CD4-positive, alpha-beta T cell (primary cell): ENCODE measurements at places on chromosomes 1 and 21.

GRCh38 chr1:177256153-177257075 lies 85.7 kb downstream of the BRINP2 start:
- no peak for DNase-seq

DNA sequence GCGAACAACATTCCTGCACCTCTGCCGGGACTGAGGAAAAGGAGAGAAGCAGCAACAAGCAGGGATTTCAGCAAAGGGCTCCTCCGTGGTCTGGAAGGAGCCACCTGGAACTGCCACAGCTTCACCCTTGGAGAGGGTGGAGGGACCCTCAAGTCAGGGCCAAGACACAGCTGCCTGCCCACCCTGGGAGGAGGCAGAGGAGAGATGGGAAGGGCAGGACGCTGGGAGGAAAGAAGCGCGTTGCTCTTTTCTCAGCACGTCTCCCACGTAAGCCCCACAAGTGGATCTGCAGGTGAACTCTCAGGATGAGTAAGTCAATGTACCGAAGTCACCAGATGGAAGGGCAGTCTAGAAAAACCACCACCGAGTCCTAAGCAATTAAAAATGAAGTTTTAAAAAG lies 39.6 kb downstream of the SLC19A1 start:
- DNase-seq: no peak

DNA sequence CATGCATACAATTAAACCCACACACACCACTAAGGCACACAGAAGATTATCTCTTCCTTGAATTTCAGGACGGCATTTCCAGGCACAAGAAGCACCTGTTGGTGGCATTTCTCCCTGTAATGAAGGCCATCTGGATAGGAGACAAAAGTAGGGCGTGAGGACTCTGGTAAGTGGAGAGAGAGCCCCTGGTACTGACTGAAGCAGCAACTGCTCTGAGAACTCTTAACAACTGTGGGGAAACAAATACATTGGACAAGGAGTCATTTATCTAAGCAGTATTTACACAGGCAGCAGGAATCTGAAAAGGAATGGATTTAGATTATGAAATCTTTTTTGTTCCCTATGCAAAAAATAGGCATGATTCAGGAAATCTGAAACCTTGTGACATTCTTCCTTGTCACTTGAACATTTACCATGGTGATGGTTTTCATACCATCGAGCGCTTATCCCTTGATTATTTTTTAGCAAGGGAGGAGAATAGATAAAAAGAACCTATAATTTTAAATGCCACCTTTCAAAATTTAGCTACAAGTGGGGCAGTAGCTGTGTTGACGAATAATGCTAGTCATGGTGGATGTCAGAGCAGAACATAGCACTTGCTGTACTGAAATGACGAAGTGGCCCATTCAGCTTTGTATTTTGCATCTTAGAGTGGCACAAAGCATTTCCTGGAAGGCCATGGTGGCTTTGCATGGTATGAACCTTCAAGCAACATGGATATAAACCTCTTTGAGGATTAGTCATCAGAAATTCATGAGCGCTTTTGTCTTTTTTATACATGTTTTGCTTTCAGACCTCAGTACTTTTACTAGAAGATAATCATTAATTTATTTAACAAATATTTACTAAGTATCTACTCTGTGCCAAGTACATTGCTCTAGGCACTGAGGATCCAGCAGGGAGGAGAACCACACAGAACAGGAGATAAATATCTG lies 362.0 kb downstream of the ADGRL2 start:
- DNase-seq: no peak

DNA sequence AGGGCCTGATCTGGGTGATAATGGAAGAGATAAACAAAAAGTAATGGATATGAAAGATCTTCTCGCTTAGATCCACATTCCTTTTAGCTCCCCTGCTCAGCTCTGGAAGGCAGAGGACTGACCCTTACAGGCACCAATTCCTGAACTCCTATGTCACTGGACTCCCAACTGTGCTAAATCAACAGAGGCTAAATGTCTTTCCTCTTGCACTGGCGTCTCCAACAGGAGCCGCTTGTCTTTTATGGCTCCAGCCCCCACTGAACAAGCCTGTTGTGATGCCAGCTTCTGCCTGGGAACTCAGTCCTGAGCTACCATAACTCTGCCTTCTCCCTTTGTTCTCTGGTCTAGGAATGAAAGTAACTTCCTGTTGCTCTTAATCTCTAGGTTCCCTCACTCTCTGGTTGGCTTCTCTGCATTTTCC lies 142.1 kb upstream of the COL11A1 start:
- no peak for DNase-seq

- no peak for DNase-seq
Measured at GRCh38 chr21:40732253-40733023, 114.5 kb downstream of the DSCAM start.

DNA sequence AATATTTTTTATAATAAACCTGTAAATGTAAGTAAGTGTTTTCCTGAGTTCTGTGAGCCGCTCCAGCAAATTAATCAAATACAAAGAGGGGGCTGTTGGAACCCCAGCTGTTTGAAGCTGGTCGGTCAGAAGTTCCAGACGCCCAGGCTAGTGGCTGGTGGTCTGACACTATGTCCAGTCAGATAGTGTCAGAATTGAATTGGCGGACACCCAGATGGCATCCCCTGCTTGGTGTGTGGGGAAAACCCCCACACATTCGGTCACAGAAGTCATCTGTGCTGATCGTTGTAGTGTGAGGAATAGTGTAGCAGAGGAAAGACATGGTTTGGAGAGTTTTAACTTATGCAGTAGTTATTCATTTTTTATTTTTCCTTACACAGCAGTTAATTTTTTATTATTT lies 32.4 kb downstream of the TBCE start:
- no peak for DNase-seq

DNA sequence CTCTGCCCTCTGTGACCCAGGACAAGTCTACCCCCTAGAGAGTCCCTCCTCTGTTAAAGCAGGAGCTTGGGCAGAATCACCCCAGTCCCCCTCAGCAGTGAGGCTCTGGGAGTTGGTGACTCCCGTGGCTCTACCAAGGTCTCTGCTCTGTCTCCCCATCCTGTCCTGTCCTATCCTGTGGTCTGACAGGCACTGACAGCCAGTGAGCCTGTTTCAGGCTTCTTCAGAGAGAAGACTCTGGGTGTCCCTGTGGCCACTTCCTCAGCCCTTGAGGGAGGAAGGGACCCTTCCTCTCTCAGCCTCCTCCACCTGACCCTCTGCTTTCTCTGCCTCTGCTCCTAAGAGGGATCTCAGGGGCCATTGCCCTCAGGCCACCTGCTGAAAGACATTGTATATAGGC lies 148.7 kb downstream of the FCRL5 start:
- no peak for DNase-seq

- DNase-seq: no peak
Measured at GRCh38 chr21:20272791-20273362, 725.3 kb upstream of the NCAM2 start.

DNA sequence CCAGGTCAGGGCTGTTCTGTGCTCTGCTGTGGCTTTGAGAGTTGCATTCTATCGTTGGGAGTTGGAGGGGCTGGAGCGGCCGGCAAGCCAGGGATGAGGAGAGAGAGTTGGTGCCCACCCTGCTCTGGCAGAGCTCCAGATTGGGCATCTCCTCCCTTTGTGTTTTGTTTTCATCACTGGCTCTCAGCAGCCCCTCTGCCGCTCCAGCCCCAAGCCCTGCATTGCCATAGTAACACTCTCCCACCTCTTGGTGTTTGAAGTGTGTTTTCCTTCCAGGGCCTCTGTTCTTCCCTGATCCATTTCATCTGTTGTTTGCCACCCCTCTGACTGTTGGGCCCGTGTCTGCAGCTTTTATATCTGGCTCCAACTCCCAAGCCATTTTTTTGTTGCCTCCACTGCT lies 152.7 kb downstream of the URB2 start:
- DNase-seq: no peak
